ENCODE measurements at places on chromosomes 3 and 15.

DNA sequence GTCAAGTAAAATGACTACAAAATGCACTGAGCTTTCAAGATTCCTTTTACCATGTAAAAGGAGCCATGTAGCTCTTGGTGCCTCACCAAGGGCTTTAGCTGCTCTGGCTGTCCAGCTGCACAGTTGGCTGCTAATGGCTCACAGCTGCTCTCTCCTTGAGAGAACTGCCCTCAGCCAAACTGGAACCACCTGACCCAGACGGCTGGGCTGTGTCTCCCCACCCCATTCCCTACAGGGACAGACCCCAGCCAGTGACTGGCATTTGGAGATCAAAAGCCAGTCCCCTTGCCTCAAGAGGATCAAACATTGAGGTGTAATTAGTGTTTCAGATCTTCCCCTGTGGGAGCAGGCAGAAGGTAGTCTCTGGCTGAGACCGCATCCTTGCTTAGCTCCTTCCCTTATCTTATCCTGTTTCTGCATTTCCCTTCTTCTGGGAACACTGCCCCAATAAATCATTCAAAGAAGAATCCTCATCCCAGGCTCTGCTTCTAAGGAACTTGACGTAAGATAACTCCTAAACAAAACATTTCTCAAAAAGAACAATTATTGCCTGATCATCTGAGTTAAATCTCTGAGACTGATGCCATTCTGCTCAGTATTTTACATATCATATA lies 28.6 kb upstream of the UBE2E2 start:
- DNase-seq = no peak

- no peak for DNase-seq
Measured at GRCh38 chr3:65291448-65292125, 603.8 kb upstream of the ADAMTS9 start.

- no peak for DNase-seq
Measured at GRCh38 chr15:70539912-70540530, 223.3 kb downstream of the UACA start.

- DNase-seq = no peak
Measured at GRCh38 chr15:67796196-67797127, 28.8 kb upstream of the SKOR1 start.

GRCh38 chr15:95690631-95691340 lies 639.7 kb upstream of the NR2F2 start:
- DNase-seq = no peak
